ENCODE measurements at places on chromosomes 16 and 17. TPM values are rescaled to one million over a fixed set of nuclear protein-coding genes. Genes with fewer than 3 reads are reported as not detected.

The SEC14L5 gene
- not detected for total RNA-seq

DNA sequence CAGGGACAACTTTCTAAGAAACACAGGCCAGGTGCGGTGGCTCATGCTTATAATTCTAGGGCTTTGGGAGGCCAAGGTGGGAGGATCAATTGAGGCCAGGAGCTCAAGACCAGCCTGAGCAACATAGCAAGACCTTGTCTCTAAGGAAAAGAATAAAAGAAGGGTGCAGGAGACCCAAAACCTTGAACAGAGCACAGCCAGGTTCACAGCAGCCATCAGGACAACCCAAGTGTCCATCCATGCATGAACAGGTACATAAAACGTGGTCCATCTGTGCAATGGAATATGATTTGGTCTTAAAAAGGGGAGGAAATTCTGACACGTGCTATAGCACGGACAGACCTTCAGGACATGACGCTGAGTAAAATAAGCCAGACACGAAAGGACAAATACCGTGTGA is 91.0 kb downstream of the PGS1 start:
- no peak for DNase-seq
- peaks cover 2% of the 10 kb centered on the region for H3K27me3 ChIP-seq
- H3K27ac ChIP-seq = no peak overlapping the region

DNA sequence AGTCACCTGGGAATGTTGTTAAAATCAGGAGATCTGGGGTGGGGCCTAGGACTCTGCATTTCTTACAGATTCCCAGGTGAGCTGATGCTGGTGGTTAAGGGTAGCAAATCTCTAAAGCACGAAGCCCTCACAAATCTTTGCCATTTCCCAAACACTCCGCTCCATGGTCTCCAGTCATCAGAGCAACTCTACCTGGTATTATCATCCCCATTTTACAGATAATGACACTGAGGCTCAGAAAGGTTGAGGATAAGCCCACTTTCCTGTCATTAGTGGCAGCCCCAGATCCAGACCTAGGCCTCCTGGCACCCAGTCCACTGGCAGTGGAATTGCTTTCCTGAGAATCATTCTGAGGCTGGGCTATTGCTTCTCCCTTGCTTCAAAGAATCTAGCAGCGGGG is 8.7 kb downstream of the SLC46A1 start:
- H3K36me3 ChIP-seq = peaks cover 28% of the 10 kb centered on the region
- H3K27me3 ChIP-seq = no peaks in the 10 kb centered on the region
- H3K4me3 ChIP-seq = no peak overlapping the region
- peaks cover 9% of the 10 kb centered on the region for H3K4me1 ChIP-seq

DNA sequence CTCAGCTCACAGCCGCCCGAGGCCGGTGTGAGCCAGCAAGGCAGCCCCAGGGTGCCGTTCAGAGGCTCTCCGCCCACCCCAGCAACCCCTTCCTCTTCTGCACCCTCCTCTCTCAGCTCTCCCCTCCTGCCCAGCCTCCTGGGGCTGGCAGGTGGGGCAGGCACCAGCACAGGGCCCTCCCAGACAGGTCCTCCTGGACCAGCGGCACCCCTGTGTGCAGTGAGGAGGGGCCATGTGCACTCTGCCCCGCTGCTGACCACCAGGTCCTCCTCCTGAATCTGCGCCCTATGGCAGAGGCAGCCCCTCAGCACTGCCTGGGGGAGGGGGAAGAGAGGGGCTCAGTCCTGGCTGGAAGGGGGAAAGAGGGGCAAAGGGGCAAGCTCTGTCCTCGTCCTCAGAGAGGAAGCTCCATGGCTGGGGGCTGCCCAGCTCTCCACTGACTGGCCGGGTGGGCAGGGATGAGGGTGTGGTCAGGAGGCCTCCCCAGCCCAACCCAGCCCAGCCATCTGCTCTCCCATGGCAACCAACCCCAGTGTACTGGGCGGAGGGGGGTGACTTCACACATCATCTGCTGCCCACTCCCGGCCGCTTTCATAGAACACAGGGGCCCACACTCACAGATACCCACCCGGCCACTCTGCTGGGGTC is 5.4 kb upstream of the BCAR1 start:
- DNase-seq = peak; percentile 62
- 0 out of 2 replicates have a peak, but pooled peaks cover 5% of the 10 kb centered on the region for H3K36me3 ChIP-seq
- peaks cover 72% of the 10 kb centered on the region for H3K4me1 ChIP-seq
- peak overlapping the region; percentile 76 for H3K27ac ChIP-seq
- H3K4me3 ChIP-seq = no peak overlapping the region
- H3K27me3 ChIP-seq = no peaks in the 10 kb centered on the region

The KRTAP9-6 gene
- not detected for total RNA-seq

GRCh38 chr16:68778551-68779231 is 41.6 kb downstream of the CDH1 start:
- H3K4me3 ChIP-seq = no peak overlapping the region
- no peak overlapping the region for H3K27ac ChIP-seq
- no peak for DNase-seq
- H3K27me3 ChIP-seq = peaks cover 30% of the 10 kb centered on the region
- H3K4me1 ChIP-seq = no peaks in the 10 kb centered on the region
- H3K36me3 ChIP-seq = no peaks in the 10 kb centered on the region

DNA sequence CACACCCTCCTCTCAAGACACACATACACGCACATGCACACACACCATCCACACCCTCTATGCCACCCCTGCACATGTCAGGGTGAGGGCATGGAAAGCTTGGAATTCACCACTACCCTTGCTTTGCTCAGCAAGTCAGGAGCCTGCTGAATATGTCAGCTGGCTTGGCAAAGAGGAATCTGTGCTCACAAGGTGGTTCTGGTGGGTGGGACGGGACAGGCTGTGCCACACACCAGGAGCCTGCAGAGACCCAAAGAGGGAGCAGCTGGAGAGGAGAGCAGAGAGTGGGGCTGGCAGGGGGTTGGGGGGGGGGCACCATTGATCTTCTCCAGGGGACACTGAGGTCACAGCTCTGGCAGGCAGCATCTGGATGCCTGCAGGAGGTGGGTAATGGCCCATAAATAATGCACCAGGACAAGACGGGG is 48.7 kb upstream of the NDRG4 start:
- H3K4me3 ChIP-seq = no peak overlapping the region
- peaks cover 20% of the 10 kb centered on the region for H3K27me3 ChIP-seq
- no peaks in the 10 kb centered on the region for H3K36me3 ChIP-seq
- H3K4me1 ChIP-seq = no peaks in the 10 kb centered on the region
- no peak overlapping the region for H3K27ac ChIP-seq

- no peak for DNase-seq
- no peak overlapping the region for H3K4me3 ChIP-seq
- no peaks in the 10 kb centered on the region for H3K27me3 ChIP-seq
- no peaks in the 10 kb centered on the region for H3K4me1 ChIP-seq
- no peak overlapping the region for H3K27ac ChIP-seq
Observed at GRCh38 chr16:68281368-68282063, 17.2 kb downstream of the SLC7A6 start.

DNA sequence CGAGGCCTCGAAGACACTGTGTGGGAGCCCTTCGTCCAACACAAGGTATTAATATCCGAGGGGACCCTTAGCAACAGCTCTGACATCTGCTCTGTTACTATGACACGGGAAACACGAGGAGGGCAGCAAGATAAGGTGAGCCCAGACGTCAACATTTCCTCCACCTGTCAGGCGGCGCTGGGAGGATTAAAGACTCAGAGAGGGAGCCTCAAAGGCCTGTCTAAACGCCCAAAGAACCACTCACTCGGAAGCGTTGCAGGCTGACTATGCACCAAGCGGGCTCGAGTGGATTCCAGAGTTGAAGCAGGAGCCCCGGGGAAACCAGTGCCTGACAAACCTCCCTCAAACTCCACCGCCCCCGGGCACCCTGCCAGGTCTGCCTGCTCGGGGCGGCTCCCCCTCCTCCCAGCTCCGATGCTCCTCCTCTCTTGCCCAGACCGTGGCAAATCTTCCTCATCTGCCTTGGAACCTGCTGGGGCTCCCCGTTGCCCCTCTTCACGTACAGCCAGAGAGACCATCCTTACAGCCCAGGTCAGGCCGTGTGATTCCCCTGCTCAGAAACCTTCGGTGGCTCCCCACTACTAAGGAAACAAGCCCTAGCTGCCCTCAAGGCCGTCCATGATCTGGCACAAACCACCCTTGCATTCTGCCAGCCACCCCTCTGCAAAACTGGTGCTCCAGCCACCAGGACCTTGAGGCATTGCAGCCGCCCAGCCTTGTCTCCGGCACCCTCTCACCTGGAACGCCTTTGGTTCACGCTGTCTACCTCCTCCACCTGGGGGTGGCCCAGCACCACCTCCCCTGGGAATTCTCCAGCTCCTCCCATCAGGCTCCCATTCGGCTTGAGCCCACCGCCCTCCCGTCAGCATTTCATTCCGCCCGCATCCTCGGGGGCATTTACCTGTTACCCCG is 16.2 kb downstream of the RPH3AL start:
- H3K27me3 ChIP-seq = peaks cover 36% of the 10 kb centered on the region
- H3K4me1 ChIP-seq = peaks cover 3% of the 10 kb centered on the region
- DNase-seq = no peak
- no peak overlapping the region for H3K27ac ChIP-seq
- no peaks in the 10 kb centered on the region for H3K36me3 ChIP-seq
- no peak overlapping the region for H3K4me3 ChIP-seq

The MT1H gene
- not detected for total RNA-seq

- no peaks in the 10 kb centered on the region for H3K4me1 ChIP-seq
- H3K36me3 ChIP-seq = no peaks in the 10 kb centered on the region
- no peak overlapping the region for H3K27ac ChIP-seq
- no peak overlapping the region for H3K4me3 ChIP-seq
Observed at GRCh38 chr17:5592382-5592781, 8.1 kb upstream of the NLRP1 start.

The FBXO39 gene
- not detected for total RNA-seq

DNA sequence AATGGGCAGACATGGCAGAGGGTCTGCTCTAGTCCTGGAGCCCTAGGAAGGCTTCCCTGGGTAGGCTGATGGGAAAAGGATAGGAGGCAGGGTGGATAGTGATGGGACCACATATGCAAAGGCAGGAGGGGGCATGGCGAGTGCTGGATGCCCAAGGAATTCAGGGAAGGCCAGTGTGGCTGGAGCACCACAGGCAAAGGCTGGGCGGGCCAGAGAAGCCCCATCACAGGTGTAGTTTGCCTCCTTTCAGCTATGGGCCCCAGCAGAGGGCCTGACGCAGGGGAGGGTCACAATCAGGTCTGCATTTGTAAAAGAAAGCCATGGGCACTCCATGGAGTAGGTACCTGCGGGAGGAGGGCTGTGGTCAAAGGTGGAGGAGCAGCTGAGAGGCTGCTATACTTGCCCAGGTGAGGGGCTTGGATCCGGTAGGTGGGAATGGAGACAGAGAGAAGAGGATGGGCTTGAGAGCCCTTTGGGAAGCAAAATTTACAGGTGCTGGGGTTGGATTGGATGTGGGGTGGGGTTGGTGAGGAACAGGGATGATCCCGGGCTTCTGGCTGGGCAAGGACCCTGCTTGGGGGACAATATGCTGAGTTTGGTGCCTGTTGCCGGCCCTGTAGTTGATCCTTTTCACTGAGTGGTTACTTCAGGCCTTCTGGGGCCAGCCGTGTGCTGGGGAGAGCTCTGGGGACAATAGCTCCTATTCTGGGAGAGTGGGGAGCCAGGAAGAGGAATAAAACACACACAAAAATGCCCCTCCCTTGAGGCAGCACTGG is 6.5 kb upstream of the COL1A1 start:
- DNase-seq = no peak
- H3K27ac ChIP-seq = peak overlapping the region; percentile 95
- H3K27me3 ChIP-seq = no peaks in the 10 kb centered on the region

DNA sequence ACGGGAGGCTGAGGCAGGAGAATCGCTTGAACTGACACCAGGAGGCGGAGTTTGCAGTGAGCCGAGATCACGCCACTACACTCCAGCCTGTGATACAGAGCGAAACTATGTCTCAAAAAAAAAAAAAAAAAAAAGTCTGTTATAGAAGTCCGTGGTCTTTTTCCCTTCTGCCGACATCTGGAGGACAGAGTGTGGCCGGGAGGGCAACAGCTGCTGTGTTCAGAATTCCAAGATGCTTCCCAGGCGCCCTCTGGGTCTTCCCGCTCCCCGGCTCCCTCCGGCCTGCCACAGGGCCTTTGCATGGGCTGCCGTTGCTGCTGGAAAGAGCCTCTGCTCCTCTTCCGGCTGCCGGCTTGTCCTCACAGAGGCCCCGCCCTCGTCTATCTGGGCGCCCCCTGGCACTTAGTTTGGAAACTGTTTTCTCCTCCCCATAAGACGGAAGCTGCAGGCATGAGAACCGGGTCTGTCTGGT is 2.4 kb upstream of the CACNA1H start:
- peak; percentile 47 for DNase-seq
- peaks cover 10% of the 10 kb centered on the region for H3K4me1 ChIP-seq
- H3K4me3 ChIP-seq = no peak overlapping the region
- no peak overlapping the region for H3K27ac ChIP-seq
- no peaks in the 10 kb centered on the region for H3K36me3 ChIP-seq

GRCh38 chr16:8905168-8905762 is 23.1 kb downstream of the LITAFD start:
- DNase-seq = peak; percentile 45
- no peaks in the 10 kb centered on the region for H3K4me1 ChIP-seq
- no peak overlapping the region for H3K4me3 ChIP-seq
- H3K27ac ChIP-seq = no peak overlapping the region
- H3K36me3 ChIP-seq = peaks cover 59% of the 10 kb centered on the region

- H3K4me1 ChIP-seq = peaks cover 23% of the 10 kb centered on the region
- H3K36me3 ChIP-seq = no peaks in the 10 kb centered on the region
Observed at GRCh38 chr17:83199500-83200201, 120.2 kb downstream of the METRNL start.

The C16orf46 gene
- under 0.01 TPM for total RNA-seq

The SCNN1G gene
- total RNA-seq = not detected

GRCh38 chr17:80930335-80931279 is 61.0 kb upstream of the CHMP6 start:
- no peak overlapping the region for H3K4me3 ChIP-seq
- H3K36me3 ChIP-seq = peaks cover 20% of the 10 kb centered on the region
- H3K27ac ChIP-seq = no peak overlapping the region
- no peak for DNase-seq
- no peaks in the 10 kb centered on the region for H3K27me3 ChIP-seq

The HCRT gene
- total RNA-seq = not detected

GRCh38 chr16:80803339-80804055 is 901 bp downstream of the CDYL2 start:
- no peak for DNase-seq
- H3K27me3 ChIP-seq = no peaks in the 10 kb centered on the region
- H3K27ac ChIP-seq = no peak overlapping the region
- H3K36me3 ChIP-seq = no peaks in the 10 kb centered on the region

GRCh38 chr16:80665356-80665755 is 124.6 kb downstream of the DYNLRB2 start:
- H3K27me3 ChIP-seq = no peaks in the 10 kb centered on the region
- no peak overlapping the region for H3K27ac ChIP-seq
- H3K4me1 ChIP-seq = no peaks in the 10 kb centered on the region
- H3K36me3 ChIP-seq = no peaks in the 10 kb centered on the region

DNA sequence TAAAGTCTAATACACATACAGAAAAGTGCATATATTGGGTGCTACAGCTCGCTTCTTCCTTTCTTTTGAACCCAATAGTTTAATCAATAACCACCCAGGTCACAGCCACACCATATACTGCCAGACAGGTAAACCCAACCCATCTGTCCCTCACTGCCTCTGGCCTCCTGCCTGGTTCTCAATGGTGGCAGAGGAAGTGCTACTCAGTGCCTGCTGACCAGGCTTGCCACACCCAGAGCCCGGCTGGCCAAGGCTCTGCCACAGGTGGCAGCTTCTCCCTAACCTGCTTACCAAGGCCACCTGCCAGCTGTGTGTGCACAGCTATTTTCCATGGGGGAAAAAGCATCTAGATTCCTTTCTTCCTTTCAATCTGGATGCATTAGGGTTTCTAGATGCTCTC is 584 bp downstream of the PMP22 start:
- no peak overlapping the region for H3K4me3 ChIP-seq
- peaks cover 2% of the 10 kb centered on the region for H3K4me1 ChIP-seq
- peaks cover 43% of the 10 kb centered on the region for H3K27me3 ChIP-seq
- no peak overlapping the region for H3K27ac ChIP-seq
- no peak for DNase-seq
- H3K36me3 ChIP-seq = peaks cover 2% of the 10 kb centered on the region

Measured in IMR-90 (cell line).